ENCODE measurements at places on chromosomes 6 and 20.

- no peak overlapping the region for H3K4me3 ChIP-seq
- peaks cover 3% of the 10 kb centered on the region for H3K27me3 ChIP-seq
- no peak overlapping the region for H3K27ac ChIP-seq
- DNase-seq: peak; percentile 37
- no peaks in the 10 kb centered on the region for H3K4me1 ChIP-seq
- H3K36me3 ChIP-seq: no peaks in the 10 kb centered on the region
Observed at GRCh38 chr6:1436334-1437306, 47.2 kb downstream of the FOXF2 start.

DNA sequence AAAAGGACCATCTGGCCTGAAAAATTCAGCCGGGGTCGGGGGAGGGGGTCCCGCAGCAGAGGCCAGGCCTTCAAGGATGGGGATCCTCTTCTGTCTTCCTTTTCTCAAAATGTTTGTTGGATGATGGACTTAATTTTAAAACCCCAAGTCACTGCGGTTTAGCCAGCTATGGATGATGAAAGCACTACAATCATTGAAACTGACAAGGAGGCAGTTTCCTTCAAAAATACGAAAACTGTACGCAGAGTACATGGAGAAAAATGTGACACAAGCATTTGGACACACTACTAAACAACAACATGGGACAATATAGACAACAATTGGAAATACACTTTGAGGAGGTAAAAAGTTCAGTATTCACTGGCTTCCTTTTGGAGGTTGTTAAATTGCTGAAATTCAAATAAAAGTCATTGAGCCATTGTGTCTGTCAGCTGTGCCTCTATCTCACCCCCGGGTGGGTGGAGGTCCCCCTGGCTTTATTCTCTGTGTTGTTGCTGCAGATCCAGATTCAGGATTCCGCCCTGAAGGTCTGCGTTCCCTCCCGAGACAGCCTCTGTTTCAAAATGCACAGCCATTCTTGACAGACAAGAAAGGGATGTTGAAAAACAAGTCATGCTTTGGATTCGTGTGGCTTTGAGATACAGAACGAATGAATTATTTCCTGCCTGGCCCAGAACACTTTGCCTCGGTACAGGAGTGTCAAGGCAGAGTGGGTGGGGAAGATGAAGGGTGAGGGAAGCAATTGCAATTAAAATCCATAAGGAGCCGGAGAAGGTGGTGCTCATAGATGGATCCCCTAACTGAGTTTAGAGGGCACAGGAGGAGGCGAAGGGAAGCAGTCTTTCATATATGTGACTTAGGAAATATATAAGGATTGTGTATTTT is 118.2 kb downstream of the TTLL2 start:
- H3K4me1 ChIP-seq: no peaks in the 10 kb centered on the region
- H3K27ac ChIP-seq: no peak overlapping the region
- H3K36me3 ChIP-seq: no peaks in the 10 kb centered on the region
- H3K27me3 ChIP-seq: peaks cover 3% of the 10 kb centered on the region

GRCh38 chr20:62878244-62879038 is 16.8 kb upstream of the TCFL5 start:
- no peaks in the 10 kb centered on the region for H3K27me3 ChIP-seq
- no peak overlapping the region for H3K27ac ChIP-seq
- no peak for DNase-seq

DNA sequence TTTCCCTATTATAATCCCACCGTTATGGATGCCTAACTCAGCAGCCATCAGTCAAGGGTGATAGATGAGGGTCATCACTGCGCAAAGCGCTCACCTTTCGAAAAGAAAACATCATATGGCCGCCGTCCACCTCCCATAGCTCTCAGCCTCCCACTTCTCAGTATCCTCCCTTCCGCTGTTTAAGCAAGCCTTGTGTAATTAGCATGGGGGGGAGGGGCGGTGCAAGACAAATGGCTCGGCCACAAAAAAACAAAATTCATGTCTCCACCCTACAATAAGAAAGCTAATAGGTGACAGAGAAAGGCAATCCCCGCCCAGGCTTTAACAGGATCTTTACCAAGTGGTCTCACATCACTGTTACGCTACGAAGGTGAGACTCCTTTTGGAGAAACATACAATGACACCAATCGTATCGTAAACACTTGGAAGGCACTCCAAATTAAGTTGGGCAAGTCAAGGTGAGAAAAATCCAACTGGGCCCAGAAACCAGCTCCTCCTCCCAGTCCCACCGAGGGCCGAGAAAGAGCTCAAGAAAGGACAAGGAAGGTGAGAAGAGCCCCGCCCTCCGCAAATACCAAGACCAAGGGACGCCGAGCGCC is 645 bp downstream of the DDX39B start:
- peak; percentile 26 for DNase-seq
- H3K36me3 ChIP-seq: peaks cover 32% of the 10 kb centered on the region
- peak overlapping the region; percentile 98 for H3K27ac ChIP-seq
- H3K4me3 ChIP-seq: peak overlapping the region; percentile 84
- H3K4me1 ChIP-seq: peaks cover 32% of the 10 kb centered on the region

GRCh38 chr20:2509468-2509781 is 710 bp upstream of the ZNF343 start:
- no peaks in the 10 kb centered on the region for H3K36me3 ChIP-seq
- no peak for DNase-seq
- peak overlapping the region; percentile 84 for H3K27ac ChIP-seq
- no peaks in the 10 kb centered on the region for H3K27me3 ChIP-seq
- peak overlapping the region; percentile 88 for H3K4me3 ChIP-seq

DNA sequence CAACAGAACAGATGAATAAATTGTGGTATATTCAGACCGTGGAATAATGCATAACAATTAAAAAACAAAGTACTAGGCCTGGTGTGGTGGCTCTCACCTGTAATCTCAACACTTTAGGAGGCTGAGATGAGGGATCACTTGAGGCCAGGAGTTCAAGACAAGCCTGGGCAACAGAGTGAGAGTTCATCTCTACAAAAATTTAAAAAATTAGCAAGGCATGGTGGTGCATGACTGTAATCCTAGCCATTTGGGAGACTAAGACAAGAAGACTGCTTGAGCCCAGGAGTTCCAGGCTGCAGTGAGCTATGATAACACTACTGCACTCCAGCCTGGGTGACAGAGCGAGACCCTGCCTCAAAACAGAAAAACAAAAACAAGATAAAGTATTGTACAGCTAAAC is 16.1 kb upstream of the ASF1A start:
- no peak for DNase-seq
- H3K27me3 ChIP-seq: no peaks in the 10 kb centered on the region
- H3K27ac ChIP-seq: no peak overlapping the region
- no peaks in the 10 kb centered on the region for H3K36me3 ChIP-seq
- peaks cover 20% of the 10 kb centered on the region for H3K4me1 ChIP-seq

- no peak overlapping the region for H3K4me3 ChIP-seq
- H3K36me3 ChIP-seq: no peaks in the 10 kb centered on the region
- H3K4me1 ChIP-seq: peaks cover 27% of the 10 kb centered on the region
- H3K27ac ChIP-seq: no peak overlapping the region
- no peak for DNase-seq
Observed at GRCh38 chr6:144952456-144953240, 667.5 kb downstream of the UTRN start.

GRCh38 chr20:43863821-43864544 is 50.7 kb upstream of the TOX2 start:
- no peaks in the 10 kb centered on the region for H3K27me3 ChIP-seq
- no peak overlapping the region for H3K4me3 ChIP-seq
- no peaks in the 10 kb centered on the region for H3K36me3 ChIP-seq
- DNase-seq: no peak
- H3K27ac ChIP-seq: no peak overlapping the region

DNA sequence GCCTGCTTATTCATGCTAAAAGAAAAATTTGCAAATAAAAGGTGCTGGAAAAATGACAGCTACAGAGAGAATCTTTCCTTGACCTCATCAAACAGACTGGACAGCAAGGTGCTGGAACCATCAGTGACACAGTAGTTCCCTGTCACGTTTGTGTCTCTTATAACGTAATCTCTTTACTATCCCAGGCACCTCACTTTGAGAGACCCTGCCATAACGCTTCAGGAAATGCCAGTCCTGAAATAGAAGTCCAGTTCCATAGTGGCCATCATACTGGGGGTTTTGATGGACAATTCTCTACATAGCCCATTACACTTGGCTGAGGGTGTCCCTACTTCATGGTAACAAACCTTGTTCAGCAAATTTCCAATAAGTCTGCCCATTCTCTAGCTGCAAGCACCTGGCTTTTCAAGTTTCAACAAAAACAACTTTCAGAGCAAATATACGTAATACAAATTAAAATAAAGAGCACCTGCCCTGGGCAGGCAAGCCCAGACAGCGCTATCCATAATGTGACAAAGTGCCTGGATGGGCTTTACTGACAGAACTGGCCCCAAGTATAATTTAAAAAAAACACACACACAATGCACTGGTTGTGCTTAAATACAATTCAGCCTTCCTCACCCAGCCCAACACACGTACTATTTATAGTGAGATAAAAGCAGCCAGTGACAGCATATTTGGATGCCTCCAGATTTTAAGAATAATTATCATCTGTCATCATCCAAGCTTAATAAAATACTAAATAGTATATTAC is 38.7 kb downstream of the CNKSR3 start:
- no peak overlapping the region for H3K27ac ChIP-seq
- H3K4me3 ChIP-seq: no peak overlapping the region
- H3K36me3 ChIP-seq: no peaks in the 10 kb centered on the region
- no peak for DNase-seq
- no peaks in the 10 kb centered on the region for H3K27me3 ChIP-seq

GRCh38 chr20:57663681-57664451 is 43.6 kb upstream of the ZBP1 start:
- no peak overlapping the region for H3K4me3 ChIP-seq
- no peak for DNase-seq
- peaks cover 3% of the 10 kb centered on the region for H3K4me1 ChIP-seq
- no peaks in the 10 kb centered on the region for H3K27me3 ChIP-seq
- H3K27ac ChIP-seq: no peak overlapping the region

GRCh38 chr6:41644297-41644879 is 6.1 kb downstream of the MDFI start:
- H3K4me1 ChIP-seq: peaks cover 16% of the 10 kb centered on the region
- no peak overlapping the region for H3K4me3 ChIP-seq
- no peak overlapping the region for H3K27ac ChIP-seq
- peaks cover 5% of the 10 kb centered on the region for H3K36me3 ChIP-seq
